NCI-H2107 (cell line): ENCODE measurements at places on chromosomes 1 and 21.

DNA sequence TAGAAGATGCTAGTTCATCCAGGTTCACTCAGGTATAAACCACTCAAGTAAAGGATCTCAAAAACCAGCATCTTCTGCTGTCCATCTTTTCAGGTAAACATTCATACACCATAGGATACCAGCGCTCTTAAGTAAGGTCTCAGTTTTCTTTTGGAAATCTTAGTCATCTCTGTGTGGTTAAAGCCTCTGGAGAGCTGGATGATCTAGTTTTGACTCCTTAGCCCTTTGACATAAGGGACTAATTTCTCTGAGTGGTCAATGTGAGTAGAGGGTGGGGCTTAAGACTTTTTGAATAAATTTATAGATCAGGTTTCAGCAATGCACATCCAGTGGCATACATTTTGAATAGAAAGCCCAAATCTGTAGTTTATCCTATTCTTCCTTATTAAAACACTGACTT lies 92.3 kb downstream of the CTH start:
- DNase-seq: no peak

DNA sequence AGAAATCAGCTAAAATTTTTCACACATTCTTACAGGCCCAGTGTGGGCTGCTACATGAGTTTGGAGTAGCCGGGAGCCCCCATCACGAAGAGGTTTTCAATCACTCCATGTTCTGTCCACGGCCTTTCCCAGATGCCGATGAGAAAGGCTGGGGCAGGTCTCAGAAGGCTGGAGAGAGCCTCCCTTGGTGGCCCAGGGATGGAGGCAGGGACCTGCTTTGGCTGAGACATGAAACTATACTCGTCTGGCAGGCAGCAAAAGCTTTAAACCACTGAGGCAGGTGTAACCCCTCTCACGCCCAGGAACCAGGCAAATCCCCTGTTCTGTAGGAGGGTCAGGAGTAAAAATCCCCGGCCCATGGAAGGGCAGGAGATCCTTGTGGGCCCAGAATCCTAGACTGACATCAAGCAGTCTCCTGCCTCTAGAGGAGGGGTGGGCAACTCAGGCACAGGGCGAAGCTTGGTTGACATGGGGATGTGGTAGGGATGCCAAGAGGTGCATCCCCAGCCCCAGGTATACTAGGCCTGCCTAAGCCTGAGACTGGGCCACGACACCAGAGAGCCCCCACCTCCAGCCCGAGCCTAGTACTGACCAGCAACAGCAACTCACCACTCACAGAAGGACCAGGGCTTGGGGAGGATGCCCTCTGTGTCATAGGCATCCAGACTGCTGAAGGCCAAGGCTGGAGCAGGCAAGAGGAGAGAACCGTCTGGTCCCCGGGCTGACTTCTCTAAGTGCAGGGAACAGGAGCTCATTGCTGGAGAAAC lies 9.1 kb downstream of the MMEL1 start:
- DNase-seq: no peak

GRCh38 chr21:25912402-25912746 lies 177.6 kb downstream of the GABPA start:
- no peak for DNase-seq

DNA sequence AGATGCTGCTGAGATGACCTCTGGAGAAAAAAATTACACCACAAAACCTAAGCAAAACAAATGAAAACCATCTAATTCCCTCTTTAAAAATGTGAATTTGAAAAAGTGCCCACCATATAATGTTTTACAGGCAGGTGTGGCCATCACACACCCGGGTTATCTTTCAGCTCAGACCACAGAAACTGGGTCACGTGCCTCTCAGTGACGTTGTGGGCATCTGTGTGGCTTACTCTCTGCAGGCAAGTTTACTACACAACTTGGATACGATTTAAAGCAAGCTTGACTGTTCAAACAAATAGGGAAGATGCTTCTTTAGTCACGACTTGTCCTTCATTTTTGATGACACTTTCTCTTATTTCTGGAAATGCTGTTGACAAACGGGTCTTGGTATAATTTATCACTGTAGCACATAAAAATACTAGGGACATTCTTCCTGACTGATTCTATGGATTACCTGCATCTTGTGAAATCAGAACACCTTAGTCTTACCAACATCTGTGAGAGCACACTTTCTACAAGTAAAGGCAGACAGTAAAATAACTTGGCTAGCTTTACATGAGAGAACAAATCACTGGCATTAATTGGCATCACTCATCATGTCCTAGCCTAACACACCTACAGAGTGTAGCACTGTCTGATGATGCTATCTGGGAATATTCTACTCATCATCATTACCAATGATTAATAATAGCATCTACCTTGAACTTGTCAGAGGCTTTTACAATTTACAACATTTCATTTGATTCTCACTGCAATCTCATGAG lies 89.3 kb upstream of the EDEM3 start:
- DNase-seq: peak; percentile 21

- DNase-seq: no peak
These were observed 40.8 kb downstream of the RTCA start for GRCh38 chr1:100306735-100307313.

GRCh38 chr1:119141660-119142059 lies 1.2 kb upstream of the WARS2 start:
- no peak for DNase-seq

DNA sequence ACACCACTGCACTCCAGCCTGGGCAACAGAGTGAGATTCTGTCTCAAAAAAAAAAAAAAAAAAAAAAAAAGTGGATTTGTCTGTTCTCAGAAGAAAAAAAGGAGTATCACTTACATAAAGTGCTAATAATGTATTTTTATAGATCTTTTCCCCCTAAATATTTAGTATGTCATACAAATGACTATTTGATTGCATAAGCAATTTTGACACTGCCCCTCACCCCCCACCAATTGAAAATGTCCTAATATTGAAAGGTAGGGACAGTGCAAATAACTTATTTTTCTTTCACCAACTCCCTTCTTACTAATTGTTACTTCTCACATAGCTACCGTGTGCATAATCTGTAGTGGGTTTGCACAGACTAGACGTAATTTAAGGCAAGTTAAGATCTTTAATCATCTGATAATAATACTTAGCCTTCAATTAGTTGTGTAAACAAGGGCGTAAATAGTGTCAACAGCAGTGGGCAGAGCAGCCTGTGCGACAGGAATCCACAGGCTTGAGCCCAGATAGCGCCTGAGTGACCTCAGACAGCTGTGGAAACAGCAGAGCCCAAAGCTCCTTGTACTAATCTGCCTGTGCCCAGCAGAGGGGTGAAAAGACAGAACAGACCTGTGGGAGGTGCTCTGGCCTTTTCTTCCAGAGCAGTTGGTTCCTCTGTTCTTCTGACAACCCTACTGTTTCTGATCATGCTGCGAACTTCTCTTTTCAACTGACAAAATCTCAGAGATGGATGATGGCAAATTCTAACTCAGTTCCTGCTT lies 4.5 kb upstream of the IER5 start:
- DNase-seq: no peak

DNA sequence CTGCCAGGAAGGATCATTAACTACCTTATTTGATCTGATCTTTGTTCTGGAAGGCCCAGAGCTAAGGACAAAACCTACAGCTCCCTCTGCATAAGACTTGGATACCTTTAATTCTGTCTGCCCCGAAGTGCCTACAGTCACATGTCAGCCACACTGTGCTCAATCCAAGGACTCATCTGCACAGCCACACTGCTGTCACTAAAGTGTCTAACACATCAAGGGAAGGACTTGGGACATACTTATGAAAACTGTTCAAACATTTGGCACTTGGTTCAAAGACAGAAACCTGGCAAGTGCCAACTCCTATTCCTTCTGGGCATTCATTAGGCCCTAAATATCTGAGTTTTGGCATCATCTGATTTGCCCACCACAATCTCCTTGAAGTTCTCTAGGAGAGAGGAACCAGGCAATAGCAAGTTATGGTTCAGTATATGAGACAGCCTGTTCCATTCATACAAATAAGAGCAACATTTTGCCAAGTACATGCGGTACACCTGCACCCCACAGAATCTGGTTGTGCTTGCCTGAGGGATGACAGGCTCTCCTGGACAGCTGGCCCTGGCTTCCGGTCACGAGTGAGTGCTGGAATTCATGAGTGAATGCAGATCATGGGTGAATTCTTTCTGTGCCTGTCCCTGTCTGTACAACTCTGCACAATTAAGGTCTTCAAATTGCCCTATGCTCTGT lies 105.9 kb downstream of the KCNK1 start:
- no peak for DNase-seq
